ENCODE measurements at places on chromosomes 4 and X.

DNA sequence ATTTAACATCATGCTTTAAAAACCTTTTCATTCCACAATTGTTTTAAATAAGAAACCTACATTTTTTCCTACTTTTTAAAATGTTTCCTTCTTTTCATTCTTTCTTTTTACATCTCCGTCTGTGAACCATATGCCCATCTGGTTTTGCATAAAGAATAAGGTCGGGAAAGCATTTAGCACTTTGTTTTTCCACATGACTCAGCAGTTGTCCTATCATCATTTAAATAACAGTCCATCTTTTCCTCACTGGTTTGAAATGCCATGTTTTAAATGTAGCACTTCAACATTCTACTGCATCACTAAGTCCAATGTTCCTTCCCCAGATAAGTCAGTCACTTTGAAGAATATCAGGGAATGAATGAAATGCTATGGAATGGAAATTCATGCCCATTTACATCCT lies 128.4 kb downstream of the SH3RF1 start:
- no peak for DNase-seq

- DNase-seq = no peak
Measured at GRCh38 chr4:8829584-8829983, 42.1 kb downstream of the HMX1 start.

- no peak for DNase-seq
Measured at GRCh38 chrX:39674490-39675161, 423.1 kb downstream of the BCOR start.

- no peak for DNase-seq
Measured at GRCh38 chr4:95614684-95615205, 66.0 kb upstream of the UNC5C start.

Data from NCI-H460 (cell line).